ENCODE measurements at places on chromosomes 2 and 18.

DNA sequence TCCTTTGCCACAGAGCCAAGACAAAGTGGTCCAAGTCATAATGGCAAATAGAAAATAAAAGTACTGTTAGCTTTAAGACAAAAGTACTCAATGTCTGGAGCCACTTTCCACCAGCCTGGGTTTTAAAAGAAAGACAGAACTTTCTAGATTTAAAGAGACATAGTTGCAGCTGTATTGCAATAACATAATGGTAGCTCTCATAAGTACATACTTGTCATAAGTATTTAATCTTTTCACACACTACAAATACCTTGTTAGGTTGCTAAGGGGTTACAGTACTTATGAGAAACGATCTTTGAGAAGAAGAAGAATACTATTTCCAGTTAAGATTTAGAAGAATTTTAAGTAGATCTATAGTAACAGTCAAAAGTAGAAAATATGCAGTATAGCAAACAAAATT lies 28.9 kb upstream of the AQP4 start:
- no peak for DNase-seq

- peak; percentile 84 for DNase-seq
Observed at GRCh38 chr2:102717308-102718018, 44.4 kb upstream of the TMEM182 start.

DNA sequence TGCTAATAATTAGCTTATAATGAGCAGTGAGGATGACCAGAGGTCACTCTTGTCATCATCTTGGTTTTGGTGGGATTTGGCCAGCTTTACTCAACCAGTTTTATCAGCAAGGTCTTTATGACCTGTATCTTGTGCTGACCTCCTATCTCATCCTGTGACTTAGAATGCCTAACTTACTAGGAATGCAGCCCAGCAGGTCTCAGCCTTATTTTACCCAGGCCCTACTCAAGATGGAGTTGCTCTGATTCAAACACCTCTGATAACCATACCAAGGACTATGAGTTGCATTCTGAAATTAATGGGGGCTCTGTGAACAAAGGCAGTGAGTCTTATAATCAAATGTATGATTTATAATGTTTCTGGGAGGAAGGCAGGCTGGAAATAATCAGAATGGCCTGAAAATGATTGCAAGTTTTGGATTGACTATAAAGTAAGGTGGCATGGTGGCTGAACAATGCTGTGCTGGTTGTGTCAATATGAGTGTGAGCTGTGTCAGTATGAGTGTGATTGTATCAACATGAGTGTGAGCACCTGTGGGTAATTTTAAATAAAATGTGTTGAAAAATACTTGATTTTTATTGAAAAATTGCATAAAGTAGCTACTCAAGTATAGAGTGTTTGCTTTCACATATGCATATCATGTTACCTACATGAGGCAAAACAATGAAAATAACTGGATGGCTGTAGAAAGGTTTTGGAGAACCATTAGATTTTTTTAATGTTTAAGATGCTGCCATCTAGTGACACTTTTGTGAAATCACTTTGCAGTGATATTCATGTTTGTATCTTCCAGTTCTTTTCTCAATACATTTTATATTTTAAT lies 103.0 kb downstream of the KYNU start:
- DNase-seq, result peak; percentile 76

GRCh38 chr2:39128919-39129391 lies 8.1 kb upstream of the SOS1 start:
- peak; percentile 37 for DNase-seq

GRCh38 chr2:199751492-199752120 lies 99.4 kb downstream of the FTCDNL1 start:
- DNase-seq, result no peak

DNA sequence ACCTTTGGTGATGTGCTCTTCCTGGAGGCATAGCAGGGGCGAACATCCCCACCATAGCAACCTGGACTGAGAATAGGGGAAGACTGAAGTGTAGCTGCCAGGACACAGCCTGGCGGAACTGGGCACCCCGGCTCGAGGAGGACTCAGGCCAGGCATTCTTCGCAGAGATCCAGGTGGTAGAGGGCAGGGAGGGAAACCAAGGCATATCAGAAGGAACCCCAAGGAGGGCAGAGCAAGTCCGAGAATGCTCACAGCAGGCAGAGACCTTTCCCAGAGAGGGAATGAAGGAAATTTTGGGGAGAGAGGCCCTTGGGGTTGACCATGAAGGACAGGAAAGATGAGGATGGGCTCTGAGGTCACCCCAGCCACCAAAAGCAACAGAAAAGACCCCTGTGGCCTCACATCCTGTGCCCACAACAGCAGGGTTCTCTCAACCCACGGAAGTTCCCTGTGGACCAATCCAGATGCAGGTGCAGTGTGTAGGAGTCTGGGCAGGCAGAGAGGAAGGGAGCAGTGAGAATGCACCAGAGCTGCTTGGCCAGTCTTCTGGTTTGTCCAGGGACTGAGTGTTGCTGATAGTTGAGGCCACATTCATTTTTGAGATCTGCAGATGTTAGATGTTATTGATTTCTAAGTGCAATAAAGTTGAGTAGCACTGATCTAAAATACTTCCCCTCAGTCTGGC lies 136.9 kb downstream of the PXDN start:
- no peak for DNase-seq

- no peak for DNase-seq
Observed at GRCh38 chr18:61975526-61976326, 82.9 kb upstream of the RNF152 start.

DNA sequence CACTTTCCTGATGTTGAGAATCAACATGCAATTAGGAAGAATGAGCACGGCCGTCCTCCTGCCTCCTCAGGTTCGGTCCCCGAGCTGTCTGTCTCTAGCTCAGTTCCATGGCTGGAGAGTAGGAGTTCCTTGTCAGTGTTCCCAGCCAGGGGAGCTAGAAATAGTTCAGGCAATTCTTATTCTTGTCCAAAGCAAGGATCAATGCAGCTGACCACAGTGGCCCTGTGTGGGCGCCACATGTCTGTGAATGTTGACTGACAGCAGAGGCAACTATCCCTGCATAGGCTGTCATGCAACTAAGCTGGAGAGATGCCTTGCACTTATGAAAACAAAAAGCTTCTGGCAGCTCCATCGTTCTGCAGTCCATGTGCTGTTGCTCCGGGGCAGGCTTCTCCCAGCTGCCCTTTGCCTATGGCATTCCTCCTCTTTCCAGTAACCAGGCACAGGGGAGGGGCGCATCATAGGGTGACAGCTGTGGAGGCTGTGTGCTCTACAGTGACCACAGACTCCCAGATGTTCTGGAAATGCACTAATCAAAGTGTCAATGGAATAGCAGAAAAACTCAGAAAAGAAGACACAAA lies 58.7 kb downstream of the PDCL3 start:
- no peak for DNase-seq

DNA sequence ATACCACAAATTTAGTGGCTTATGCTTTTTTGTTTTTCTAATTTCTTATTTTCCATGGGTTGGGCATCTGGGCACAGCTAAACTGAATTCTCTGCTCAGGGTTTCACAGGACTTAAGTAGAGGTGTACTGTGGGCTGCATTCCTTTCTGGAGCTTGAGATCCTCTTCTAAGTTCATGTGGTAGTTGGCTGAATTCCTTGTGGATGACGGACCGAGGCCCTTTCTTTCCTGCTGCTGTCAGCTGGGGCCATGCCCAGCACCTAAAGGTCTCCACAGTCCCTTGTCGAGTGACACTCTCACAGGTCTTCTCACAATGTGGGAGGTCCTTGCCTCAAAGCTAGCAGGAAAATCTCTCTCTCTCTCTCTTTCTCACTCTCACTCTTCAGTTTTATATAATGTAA lies 433.5 kb upstream of the LRATD1 start:
- DNase-seq, result no peak

- DNase-seq, result peak; percentile 93
Observed at GRCh38 chr2:228771774-228772173, 499.3 kb downstream of the PID1 start.

DNA sequence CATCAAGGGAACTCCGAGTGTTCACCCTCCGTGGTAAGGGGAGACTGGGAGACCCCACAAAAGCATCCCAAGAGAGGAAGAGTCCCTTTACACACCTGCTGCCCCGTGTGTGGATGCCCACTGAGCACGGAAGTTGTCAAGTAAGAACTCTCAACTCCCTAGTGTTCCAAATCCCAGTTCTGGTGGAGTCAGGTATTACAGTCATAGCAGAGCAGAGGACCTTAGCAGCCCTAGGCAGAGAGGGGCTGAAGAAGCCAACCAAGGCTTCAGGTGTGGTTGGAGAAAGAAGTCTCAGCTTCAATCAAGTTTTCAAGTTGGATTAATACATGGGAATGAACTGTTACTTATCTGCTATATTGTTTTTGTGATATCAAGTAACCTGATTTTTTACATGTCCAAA lies 512.5 kb downstream of the RNF144A start:
- no peak for DNase-seq

- DNase-seq, result no peak
Observed at GRCh38 chr2:99397266-99397920, 60.2 kb downstream of the EIF5B start.
